ENCODE measurements at places on chromosomes 4 and X.

- no peak for DNase-seq
These were observed 172.5 kb upstream of the CPEB2 start for GRCh38 chr4:14829795-14830194.

DNA sequence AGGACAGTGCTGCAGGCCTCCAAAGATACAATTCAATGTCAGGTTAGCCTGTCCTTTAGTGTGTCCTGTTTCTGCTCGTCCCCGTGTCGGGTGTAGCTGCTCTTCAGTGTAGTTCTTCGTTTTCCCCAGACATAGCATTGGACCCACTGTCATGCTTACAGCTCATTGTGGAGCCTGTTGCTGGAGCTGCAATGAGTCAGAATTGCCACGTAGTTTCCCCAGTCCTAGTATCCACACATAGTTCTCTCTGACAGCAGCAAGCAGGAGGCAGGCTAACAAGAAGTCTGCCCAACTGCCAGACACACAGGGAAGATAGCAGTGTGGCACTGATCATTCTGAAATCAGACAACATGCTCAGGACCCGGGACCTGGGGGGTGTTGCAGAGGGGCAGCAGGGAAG, 49.2 kb downstream of the MOSPD2 start:
- no peak for DNase-seq

DNA sequence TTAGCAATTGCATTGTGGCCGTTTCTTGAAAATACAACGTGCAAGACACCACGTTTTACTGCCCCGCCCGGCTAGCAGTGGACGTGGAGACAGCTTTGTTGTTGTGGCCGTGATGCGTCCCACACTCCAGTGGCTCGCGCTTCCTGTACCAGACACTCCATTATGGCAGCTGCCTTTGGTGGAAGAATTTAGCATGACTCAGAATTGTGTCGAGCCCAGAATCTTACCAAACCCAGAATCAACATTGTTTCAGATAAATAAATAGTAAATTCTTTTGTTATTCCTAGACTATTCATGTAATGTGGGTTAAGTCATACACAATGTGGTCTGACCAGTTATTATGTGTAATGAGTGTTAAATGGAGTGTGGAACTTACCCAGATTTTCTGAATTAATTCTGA, 25.3 kb upstream of the S100P start:
- DNase-seq: no peak

GRCh38 chr4:1378559-1379231, 27.5 kb downstream of the NKX1-1 start:
- DNase-seq: no peak

- no peak for DNase-seq
These were observed 22.9 kb upstream of the ANK2 start for GRCh38 chr4:113026556-113026955.

- no peak for DNase-seq
These were observed 2.9 kb upstream of the CCNG2 start for GRCh38 chr4:77154065-77154464.

DNA sequence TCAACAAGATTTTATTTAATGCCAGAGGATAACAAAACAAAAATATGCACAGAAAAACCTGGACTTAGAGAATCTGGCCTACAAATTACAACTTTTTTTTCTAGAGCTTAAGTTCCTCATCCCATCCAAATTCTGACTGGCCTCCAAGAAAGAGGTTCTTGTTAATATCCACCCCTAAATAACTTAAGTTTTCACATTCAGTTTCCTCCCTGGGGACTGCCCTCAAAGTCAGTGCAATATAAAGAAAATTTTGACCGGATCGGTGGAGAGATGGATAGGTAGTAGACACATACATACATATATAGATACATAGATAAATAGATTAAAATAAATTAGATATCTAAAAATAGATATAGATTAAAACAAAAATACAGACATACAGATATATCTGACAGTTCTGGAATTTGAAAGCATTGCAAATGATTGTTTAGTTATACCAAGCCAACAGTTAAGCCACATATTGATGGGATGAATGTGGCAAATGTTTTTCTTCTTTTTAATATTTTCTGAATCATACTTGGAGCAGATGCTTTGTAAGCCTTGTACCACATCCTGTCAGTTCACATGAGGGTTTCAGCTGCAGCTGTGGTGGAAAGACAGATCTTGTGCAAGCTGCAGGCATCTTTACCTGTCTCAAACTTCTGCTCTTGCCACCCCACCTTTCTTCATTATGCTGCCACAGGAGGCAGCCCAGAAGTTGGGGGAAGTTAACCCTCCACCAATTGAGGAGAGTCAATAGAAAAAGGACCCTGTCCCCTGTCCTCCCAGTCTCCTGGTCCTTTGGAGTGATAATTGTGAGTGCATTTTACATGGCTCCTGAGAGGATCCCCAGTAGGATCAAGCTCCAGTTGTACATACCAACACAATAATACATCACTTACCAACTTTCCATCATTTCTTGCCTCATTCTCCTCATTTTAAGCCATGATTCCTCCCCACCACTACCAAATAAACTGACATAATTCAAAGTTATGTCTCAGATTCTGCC, 58.5 kb upstream of the PRDM8 start:
- no peak for DNase-seq

DNA sequence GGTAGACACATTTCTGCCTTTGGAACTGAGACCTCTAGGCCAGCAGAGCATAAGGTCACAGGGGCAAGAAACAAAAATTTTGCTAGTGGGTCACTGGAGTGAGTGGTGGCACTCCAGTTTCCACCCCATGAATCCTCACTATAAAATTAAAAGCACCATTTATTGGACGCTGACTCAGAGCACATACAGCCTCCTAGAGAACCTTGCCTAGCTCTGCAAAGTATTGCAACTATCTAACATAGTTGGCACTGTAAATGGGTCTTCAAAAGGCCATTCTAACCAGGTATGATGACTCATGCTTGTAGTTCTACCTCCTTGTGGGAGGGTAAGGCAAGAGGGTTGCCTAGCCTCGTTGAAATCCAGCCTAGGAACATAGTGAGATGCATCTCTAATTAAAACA, 25.1 kb downstream of the RRAGB start:
- no peak for DNase-seq

DNA sequence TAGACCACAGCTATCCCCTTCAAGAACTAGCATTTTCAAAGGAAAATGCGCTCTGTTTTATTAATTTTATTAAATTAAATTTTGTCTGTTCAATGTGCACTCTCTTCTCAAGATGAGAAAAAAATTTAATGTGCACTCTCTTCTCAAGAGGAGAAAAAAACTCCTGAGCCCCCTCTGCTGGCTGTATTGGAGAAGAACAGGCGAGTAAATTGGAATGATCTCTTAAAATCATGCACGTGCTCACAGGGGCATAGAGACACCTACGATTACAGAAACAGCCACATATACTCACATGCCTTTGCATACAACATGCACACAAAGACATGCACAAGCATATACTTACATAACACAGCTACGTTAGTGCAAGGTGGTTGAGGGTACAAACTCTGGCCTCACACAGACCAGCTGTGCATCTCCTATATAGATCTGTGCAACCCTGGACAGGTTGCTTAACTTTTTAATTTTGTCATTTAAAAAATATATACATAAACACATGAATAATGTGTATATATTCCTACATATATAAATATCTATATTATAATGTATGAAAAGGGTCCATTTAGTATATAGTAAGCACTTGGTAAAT, 176.2 kb upstream of the CXorf66 start:
- peak; percentile 26 for DNase-seq

DNA sequence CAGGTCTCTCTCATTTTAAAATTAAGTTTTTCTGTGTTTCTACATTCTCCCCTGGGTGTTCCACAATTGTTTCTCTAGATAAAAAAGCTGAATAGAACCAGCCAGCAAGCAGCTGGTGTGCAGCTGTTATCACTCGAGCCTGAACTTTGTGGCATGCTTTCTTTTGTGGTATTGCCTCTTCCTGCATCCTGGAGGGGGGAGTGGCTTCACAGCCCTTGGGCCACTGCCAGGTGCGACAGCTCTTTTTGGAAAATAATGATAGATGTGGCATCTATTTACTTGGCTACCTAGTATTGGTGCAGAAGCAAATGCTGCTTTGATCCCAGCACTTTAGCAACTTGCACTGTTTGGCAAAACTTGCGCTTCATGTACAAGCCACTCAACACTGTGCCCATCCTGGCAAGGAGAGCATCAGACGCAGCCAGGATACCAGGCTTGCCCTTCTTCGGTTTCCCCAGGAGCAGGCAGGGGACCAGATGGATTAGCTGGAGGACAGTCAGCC, 69.4 kb downstream of the HMGB2 start:
- peak; percentile 46 for DNase-seq

GRCh38 chr4:169071747-169072146, 61.7 kb upstream of the CBR4 start:
- DNase-seq: no peak

GRCh38 chr4:60930866-60931265, 269.3 kb upstream of the ADGRL3 start:
- no peak for DNase-seq

DNA sequence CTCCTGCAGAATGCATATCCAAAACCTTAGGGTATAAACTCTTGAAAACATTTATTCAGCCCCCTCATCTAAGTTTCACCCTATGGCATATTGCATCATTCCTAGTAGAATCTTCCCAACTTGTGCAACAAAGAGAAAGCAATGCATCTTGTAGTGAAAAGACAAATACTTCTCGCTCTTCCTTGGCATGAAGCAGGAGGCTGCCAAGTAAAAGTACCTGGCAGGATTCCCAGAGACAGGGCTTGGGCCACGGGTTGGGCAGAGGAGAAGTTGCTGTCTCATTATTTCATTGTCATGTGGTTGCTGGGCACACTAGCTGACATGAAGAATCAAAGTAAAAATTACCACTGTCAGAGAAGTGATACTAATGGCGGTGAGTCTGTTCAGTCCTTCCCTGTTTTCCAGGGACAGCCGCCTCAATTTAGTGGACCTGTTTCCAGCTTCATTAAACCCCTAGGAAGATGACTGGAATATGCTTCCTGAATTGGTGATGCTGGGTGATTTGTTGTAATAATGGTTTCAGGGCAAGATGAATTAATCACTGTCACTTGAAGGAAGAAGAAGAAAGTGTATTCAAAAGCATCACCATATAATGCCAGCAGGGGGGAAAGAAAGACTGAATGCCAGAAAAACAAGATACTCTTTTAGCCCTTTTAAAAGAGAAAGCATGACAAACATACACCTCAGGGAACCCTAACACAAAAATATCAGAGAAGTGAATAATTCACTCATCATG, 380.5 kb upstream of the IGFBP7 start:
- no peak for DNase-seq

DNA sequence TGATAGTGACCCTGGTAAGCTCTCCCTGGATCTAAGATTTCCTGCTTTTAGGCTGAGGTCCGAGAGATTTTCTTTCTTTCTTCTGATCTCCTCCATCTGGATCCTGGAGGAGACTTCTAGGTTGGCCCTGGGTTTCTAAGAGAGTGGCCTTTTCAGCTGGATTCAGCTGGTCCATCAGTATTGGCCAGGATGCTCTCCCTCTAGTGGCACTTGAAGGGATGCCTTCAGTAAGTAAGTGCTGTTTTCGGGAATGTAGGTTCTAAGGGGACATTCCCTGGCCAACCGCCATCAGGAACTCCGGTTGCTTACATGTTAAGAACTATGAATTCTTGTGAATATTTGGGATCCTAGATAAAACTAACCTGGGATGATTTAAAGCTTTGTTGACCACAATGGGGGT, 56.9 kb downstream of the SERTM2 start:
- DNase-seq: no peak

DNA sequence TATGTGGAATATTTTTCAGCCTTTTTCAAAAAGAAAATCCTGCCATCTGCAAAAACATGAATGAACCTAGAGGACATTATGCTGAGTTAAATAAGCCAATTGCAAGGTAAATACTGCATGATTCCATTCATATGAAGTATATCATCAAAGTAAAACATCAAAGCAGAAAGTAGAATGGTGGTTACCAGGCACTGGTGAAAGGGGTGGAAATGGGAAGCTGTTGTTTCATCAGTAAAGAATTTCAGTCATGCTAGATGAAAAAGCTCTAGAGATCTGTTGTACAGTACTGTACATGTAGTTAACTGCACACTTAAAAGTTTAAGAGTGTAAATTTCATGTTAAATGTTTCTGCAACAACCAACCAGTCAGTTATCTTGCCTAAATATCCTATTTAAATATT, 196.8 kb upstream of the ADGRL3 start:
- no peak for DNase-seq

GRCh38 chr4:13601048-13601447, 26.5 kb downstream of the BOD1L1 start:
- DNase-seq: no peak

DNA sequence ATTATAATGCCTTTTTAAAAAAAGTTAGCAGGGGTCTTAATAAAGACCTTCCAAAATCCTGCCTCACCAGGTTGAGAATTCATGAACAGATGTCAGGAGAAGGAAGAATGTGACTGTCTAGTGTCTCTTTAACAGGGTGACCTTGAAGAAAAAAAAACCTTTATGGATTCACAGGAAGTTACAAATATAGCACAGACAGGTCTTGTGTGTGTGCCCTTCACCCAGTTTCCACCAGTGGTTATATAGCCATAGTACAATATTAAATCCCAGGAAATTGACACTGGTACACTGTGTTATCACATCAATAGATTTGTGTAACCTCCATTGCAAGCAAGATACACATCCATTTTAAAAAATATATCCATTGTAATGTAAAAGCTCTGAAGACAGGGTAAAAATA, 43.7 kb downstream of the HADH start:
- DNase-seq: no peak

- DNase-seq: no peak
These were observed 34.7 kb upstream of the SPON2 start for GRCh38 chr4:1207157-1207470.

DNA sequence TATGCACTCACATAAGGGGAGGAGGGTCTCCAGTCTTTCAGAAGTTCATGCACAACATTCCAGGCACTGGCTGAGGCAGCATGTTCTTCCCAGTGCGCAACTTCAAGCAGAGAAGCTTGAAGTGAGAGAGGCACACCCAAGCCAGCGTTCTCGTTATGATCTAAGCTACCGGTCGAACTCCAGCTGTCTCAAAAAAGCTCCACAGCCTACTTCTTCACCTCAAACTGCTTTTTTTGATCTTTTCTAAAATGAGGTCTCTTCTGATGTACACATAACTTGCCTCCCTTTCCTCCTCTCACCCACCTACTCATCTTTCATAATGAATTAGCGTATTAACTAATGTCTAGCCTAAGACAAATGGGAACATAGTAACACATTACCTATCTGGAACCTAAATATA, 25.3 kb downstream of the GPC4 start:
- no peak for DNase-seq

GRCh38 chr4:87090305-87090704, 130.1 kb downstream of the KLHL8 start:
- DNase-seq: no peak

- DNase-seq: no peak
These were observed 49.8 kb downstream of the TMEM144 start for GRCh38 chr4:158259955-158260575.
